CD4-positive, alpha-beta T cell treated with Interleukin-15 for 4 hours (primary cell): ENCODE measurements at places on chromosomes 7 and 10.

DNA sequence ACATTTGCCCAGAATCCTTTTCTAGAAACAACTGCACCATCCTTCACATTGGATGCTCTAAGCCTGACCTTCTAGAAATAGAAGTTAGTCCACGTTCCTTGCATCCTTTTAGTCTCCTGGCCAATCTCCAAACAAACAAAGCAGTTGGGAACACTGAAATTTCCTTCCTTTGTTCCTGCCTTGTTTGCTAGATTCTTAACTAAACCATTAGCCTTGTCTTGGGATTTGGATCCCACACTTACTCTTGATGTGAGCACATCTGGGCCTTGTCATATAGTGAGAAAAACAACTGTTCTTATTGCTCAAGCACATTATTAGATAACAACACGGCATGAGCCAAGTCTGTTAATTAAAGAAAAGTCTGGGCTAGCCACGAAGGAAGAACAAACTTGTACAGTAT is 319.3 kb upstream of the GHITM start:
- no peak for DNase-seq

GRCh38 chr7:113608782-113609181 is 310.0 kb downstream of the PPP1R3A start:
- DNase-seq: no peak

DNA sequence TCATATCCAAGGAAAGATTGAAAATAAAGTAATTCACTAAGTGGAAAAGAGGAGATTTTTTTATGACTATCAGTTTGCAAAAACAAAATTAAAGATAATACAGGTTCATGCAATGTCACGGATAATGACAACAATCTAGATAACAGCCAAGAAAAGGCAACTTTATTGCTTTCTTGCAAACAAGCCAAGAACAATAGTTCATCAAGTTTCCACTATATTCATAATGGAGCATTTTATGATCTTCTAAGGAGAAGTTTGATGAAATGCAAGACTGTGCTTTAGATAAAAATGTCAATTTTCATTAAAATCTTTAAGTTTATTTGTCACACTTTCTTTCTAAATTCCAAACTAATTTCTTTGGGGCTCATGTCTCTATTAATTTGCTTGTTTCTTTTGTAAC is 53.9 kb upstream of the NRP1 start:
- no peak for DNase-seq

DNA sequence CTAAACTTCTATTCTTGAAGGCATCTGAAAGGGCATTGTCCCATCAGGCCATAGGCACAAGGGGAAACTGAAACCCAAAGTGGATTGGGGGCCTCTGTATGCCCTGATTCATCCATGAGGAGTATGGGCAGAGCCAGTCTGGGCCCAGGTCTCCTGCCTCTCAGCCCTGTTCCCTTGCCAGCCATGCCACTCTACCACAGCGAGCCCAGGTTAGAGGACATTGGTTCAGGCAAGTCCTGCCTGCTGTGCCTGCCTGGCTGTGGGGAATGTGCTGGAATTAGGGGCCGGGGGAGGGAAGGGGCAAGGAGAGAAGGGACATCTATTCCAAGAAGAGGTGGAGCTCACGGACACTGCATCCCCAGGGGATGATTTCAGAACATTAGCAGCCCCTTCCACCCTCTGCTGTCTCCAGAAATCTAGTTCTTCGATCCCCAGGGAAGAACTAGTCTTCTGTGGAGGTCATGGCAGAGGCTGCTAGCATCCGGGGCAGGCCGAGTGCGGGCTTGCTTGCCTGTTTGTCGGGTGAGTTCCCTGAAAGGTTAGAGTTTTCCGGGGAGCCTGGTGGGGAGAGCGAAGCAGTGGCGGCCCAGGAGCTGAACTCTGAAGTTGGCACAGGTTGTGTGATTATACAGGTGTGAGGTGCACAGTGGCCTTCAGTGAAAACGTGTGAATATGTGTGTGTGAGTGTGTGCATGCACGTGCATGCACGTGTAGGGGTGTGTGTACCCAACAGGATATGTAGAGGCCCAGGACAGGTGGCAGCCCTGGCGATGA is 37.8 kb downstream of the TBATA start:
- DNase-seq: no peak

GRCh38 chr10:110434489-110435096 is 63.1 kb upstream of the DUSP5 start:
- DNase-seq: no peak
